ENCODE measurements at places on chromosomes 4 and X. TPM values are rescaled to one million over a fixed set of nuclear protein-coding genes. Genes with fewer than 3 reads are reported as not detected.

The NDP gene
- 0.28 TPM for total RNA-seq

The GNRHR gene
- total RNA-seq, result not detected

The RASSF6 gene
- under 0.01 TPM for total RNA-seq

The NCAPG gene
- 2.6 TPM for total RNA-seq

The GYPB gene
- total RNA-seq, result not detected

The AVPR2 gene
- total RNA-seq, result not detected
